Skin of body (tissue), 3 donors: ENCODE measurements at places on chromosomes 7 and 10. TPM values are rescaled to one million over a fixed set of nuclear protein-coding genes. Genes with fewer than 3 reads are reported as not detected.

- DNase-seq = no peak
Observed at GRCh38 chr7:82345886-82346285, 97.7 kb downstream of the CACNA2D1 start.

DNA sequence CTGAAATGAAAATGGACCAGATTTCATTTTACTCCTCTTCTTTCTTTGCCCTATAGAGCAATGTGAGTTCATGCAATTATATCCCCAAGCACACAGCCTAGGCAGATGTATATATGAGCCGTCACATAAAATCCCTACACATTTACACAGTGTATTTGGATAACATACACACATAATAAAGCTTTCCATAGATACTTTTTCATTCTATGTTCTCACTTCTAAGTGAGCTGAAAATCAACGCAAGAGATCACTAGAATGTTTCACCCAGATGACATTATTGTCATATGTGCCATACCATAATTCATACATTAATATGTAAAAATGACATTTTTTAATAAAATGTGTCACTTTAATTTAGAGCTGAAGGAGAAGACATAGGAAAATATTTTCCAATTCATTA lies 129.4 kb downstream of the INHBA start:
- no peak for DNase-seq

DNA sequence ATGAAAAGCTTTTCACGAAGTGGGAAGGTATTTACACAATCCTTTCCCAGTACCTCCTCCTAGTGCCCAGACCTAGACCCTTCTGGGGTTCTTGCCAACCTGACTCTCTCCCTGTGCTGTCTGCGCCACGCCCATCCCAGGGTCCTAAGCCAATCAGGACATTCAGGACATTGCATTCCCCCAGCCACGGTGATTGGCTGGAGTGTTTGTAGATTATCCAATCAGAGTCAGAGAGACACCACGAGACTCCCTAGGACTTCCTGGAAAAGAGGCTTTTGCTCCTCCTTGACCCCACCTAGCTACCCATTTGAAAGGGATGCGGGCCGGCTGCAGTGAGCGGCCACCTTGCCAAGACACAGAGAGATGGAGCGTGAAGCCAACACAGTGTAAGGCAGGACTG lies 3.5 kb upstream of the GDF2 start:
- no peak for DNase-seq

DNA sequence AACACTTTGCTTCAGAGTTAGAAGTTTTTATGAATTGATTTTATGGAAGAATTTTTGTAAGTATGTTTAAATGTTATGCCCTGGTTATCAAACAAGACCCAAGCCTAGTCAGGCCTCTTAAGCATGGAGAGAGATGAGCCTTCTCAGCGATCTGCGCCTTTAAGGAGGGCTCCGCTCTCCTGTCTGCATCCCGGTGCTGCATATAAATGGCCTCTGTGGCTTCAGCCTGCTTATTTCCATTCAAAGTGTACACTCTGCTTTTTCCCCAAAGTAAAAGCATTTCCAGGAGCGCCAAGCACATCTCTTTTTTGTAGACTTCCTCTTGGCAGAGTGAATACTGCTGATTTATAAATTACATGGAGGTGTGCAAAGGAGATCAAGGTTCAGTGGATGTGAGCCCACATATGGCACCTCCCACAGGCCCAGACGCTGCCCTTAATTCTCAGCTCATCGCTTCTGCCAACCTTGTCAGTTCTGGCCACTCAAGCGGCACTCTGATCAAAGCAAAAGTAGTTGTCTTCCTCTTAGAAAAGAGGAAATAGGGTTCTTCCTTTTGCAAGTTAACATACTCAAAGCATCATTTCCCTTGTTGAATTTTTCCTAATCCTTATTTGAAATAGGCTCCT lies 70.0 kb upstream of the SFMBT2 start:
- no peak for DNase-seq

- DNase-seq = no peak
Observed at GRCh38 chr7:7122033-7122478, 60.3 kb upstream of the C1GALT1 start.

GRCh38 chr10:93992400-93993030 lies 1.2 kb upstream of the PLCE1 start:
- DNase-seq = no peak

GRCh38 chr10:65950075-65950474 lies 975.8 kb upstream of the LRRTM3 start:
- DNase-seq = no peak

GRCh38 chr7:82241356-82241755 lies 202.2 kb downstream of the CACNA2D1 start:
- no peak for DNase-seq

DNA sequence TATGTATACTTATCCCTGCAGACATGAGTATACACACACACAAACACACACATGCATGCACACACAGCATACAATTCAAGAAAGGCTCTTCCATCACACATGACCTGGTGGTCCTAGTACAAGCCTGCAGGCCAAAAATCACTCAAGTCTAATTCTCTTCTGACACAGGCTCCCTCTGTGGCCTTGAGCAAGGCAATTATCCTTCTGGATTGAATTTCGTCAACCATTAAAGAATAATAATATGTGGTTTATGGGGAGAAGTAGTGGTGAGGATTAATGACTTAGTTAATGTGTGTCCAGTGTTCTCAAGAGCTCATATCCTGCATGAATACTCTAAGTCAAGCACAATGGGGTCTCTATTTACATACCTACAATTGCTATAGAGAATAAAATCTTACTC lies 161.8 kb upstream of the KIAA1217 start:
- DNase-seq = no peak

GRCh38 chr7:2504128-2504888 lies 15.3 kb upstream of the LFNG start:
- DNase-seq = no peak

DNA sequence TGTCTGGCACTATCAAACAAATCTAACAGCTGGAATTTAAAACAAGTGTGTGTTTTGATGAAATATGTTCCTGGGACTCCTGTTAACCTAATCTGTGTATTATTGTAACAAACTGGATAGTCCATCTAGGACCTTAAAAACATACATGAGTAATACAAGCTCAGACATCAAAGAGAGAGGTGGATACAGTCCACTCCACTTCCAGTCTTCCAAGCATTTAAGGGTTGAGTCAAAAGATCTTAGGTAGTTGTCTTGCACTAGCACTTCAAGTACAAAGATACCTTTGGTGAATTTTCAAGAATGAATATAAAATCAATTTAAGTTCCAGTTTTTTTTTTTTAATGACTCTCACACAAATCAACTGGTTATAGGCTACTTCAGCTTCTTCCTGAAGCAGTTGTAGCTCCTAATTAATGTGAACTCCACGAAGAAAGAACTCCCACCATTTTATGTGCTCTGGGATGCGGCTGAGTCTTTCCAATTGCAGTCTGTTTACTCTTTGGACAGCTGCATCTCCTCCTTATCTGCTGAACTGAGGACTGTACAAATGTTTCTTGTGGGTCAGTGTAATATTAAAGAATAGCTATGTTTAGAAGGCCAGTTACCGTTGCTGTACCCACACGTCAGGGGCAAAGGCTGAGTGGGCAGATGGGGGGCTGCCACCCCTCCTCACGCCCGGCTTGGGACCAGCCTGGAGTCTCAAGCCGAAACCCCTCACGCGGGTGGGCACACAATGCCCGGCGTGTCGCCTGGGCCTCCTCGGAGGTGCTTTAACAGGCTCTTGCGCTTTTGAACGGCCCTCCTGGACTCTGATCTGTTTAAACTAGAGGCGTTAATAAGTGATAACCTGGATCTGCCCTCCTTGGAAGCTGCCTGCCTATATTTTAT lies 2.9 kb upstream of the IGF2BP3 start:
- no peak for DNase-seq

GRCh38 chr10:89567576-89568245 lies 32.3 kb upstream of the SLC16A12 start:
- DNase-seq = no peak

DNA sequence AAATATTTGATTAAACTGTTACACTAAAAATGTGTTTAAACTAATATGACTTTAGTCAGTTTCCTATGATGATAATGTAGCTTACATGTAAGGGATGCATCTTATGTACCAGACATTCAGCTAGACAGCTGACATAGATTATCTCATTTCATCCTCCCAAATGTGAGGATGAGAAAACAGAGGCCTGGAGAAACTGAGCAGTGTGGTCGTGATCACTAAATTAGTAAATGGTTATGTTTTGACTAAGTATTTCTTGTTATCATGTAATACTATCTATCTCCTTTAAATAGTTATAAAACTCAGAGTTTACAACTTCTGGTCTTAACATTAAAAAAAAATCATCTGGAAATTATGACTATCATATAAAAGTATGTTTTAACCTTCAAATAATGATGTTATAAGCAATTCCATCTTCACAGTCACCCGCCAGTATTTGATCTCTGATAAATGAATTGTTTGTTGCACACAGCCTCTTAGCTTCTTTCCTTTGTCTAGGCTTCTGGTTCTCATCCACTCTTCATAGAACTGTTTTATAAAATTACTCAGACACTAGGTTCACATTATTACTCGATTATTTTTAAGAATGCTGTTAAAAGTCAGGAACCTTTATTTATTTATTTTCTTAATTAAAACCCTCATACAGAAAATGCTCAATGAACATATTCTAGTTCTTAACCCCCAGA lies 33.6 kb upstream of the HDAC9 start:
- no peak for DNase-seq

GRCh38 chr10:43648095-43648397 lies 635 bp downstream of the ZNF32 start:
- DNase-seq = no peak

DNA sequence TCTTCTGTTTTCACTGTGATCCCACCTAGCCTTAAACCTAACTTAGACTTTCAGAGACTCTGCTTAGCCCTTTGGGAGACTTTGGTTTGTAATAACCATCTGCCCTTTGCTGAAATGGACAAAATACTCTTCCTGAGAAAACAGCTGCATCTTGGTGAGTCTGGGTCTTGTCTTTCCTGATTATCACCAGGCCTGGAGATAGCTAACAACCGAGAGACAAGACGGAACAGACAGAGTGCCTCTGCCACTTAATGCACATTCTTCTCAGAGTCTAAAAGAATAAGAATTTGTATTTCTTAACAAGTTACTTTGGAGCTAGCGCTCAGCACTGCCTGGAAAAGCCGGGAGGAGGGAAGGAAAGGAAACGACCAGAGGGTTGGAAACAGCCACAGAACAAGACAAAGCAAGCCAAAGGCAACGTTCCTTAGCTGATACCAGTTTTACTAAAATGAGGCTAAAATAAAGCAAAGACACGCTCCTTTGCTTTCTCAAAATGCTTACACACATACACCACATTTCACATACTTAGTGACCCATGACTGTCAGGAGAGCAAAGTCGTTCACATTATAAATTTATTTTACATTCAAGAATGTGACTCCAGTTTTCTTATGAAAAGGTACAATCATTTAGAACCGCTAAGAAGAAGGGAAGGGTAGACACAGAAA lies 70.3 kb upstream of the DGKI start:
- no peak for DNase-seq

- DNase-seq = no peak
Observed at GRCh38 chr7:99562832-99563231, 4.4 kb downstream of the ZNF655 start.

DNA sequence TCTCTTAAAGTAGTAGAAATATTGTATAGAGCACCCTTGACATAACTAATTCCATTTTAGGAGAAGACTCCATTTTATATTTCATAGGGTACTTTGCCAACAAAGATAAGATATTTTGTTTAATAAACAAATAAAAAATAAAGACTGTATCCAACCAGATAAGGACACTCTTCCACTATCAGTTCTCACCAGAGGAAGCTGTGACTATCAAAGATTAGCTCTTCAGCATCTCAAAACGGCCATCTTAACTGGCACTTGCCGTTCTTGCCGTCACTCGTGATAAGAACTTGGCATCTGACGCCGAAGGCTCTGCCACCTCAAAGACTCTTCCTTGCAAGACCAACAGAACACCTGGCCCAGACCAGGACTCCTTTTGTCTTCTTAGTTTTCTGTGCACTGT lies 26.3 kb upstream of the AKR1B1 start:
- DNase-seq = no peak

PRTFDC1 gene
- 11.7 TPM for total RNA-seq

POLR2J2 gene
- total RNA-seq = 3.6 TPM

SLC35B4 gene
- total RNA-seq = 5.7 TPM

SRRM3 gene
- total RNA-seq = 0.99 TPM

BMPER gene
- 13.3 TPM for total RNA-seq

H2BK1 gene
- total RNA-seq = not detected

WDFY4 gene
- 4.3 TPM for total RNA-seq

SRGN gene
- total RNA-seq = 153 TPM

NOD1 gene
- total RNA-seq = 12.8 TPM

PNLIPRP3 gene
- 5.8 TPM for total RNA-seq

PON1 gene
- 0.10 TPM for total RNA-seq

MYL10 gene
- total RNA-seq = 3.2 TPM

PAX2 gene
- not detected for total RNA-seq

DGKB gene
- 2.9 TPM for total RNA-seq

CPEB3 gene
- total RNA-seq = 2.6 TPM

GPR26 gene
- total RNA-seq = not detected

RBM28 gene
- total RNA-seq = 23.2 TPM

MPP7 gene
- total RNA-seq = 15.9 TPM
